ENCODE measurements at places on chromosomes 7 and 10.

- no peak for DNase-seq
These were observed 62.6 kb upstream of the C1GALT1 start for GRCh38 chr7:7119729-7120128.

DNA sequence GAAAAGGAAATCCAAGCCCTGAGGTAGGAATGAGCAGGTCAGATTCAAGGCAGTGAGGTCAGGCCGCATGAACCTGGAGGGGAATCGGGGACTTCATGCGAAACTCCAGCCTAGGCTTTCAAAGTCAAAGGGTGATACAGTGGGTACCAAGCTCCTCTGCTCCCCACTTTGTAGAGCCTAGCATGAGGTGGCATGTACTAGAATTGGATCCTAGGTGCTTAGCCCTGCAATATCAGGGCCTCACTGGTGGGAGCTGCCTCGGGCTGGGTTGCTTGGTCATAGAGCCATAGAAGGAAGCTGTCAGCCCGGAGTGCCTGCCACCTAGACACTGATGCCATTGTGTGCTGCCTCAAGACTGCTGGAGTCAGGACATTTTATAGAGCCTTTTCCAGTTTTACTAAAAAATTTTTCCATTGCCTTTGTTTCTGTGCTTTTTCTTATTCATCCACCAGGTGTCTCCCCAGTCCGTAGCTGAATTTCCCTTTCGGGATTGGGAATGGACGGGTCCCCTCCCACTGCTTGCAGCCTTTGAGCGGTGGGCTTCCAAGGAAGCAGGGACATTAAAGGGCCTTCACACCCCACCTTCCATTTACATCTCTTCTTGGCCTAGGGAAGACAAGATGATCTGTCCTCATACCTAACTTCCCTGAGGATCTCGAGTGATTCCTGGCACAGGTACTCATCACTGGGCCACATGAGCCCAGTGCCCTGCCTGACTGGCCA, 5.5 kb upstream of the LZTS2 start:
- no peak for DNase-seq

- DNase-seq: peak; percentile 32
These were observed 134.1 kb upstream of the GDF10 start for GRCh38 chr10:47165711-47166404.

DNA sequence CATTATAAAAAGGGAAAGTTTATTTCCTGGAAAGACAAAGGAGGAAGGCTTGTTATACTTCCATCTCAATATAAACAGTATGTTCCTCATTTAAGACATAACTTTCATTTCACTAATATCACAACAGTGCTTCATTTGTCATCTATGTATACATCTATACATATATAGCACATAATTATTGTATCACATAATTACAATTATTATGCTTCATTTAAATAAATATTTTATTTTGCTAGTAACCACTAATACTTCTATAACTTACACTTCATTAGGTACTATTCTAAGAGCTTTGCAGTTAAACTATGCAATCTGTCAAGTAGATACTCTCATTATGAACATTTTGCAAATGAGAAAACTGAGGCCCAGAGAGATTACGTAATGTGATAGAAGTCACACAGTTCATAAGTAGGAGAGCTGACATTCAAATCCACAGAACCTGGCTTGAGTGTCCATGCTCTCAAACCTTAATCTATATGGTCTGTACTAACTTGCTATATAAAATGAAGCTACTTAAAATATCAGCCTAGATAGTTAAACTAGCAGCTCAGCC, 86.5 kb downstream of the PPP1R3A start:
- DNase-seq: no peak

- DNase-seq: no peak
These were observed 1177.4 kb downstream of the SORCS1 start for GRCh38 chr10:105986912-105987635.

DNA sequence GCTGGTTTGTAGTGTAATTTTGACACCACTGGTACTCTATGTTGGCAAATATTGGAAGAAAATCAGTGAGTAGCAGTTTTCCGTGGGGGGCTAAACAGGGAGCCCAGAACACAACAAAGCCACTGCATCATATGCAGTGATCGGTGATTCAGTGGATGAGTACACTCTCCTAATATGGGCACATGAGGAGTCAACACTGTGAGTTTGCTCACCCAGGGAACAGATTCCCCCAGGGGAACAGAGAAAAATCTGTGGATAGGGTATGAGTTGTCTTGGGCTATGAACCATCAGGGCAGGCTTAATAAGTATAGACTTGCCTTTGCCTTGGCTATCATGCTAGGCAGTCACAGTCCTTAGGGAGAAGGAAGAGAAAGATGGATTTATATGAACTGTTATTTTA, 227.7 kb upstream of the SEMA3E start:
- no peak for DNase-seq

DNA sequence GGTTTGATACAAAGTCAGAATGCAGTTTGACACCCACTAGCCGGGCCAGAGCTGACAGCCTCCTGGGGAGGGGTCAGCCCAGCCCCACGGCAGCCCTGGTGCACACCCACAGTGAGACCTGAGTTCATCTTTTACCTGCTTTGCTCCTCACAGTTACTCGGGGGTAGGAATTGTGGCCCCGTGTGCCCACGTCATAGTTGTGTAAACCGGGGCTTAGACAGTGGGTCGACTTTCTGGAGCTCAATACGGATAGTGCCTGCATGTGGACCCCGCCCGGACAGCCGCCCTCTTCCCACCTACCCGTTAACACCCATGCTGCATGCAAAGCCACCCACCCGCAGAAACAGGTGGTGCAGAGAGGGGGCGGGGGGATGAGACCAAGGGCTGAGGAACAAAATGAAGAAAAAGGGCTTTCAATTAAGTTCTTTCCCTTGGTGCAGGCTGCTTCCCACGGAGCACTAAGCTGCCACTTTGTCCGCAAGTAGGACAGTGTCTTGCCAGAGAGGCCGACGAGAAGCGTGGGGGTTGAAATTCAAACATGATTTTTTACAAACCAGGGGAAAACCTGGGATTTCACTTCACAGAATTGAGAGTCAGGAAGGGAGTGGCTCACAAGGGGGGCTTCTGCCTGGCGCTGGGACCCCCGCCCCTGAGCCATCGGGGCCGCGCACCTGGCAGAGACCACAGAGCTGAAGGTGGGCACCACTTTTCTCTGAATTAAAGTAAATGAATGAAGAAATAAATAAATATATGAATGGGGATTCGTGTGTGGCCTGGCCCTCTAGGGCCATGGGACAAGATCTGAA, 24.6 kb upstream of the FOXL3 start:
- DNase-seq: no peak

DNA sequence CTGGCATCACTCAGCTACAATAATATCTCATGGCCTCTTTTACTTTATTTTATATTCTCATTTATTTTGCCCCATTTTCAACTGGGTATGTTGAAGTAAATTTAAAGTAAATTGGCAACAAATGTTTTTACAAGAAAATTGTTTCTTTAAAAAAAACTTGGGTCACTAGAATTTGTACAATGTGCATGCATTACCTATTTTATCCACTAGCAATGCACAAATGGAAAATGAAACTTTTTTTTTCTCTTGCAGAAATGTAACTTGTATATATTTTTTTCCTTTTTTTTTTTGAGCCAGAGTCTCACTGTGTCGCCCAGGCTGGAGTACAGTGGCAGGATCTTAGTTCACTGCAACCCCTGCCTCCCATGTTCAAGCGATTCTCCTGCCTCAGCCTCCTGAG, 10.3 kb upstream of the H2AZ2 start:
- no peak for DNase-seq

DNA sequence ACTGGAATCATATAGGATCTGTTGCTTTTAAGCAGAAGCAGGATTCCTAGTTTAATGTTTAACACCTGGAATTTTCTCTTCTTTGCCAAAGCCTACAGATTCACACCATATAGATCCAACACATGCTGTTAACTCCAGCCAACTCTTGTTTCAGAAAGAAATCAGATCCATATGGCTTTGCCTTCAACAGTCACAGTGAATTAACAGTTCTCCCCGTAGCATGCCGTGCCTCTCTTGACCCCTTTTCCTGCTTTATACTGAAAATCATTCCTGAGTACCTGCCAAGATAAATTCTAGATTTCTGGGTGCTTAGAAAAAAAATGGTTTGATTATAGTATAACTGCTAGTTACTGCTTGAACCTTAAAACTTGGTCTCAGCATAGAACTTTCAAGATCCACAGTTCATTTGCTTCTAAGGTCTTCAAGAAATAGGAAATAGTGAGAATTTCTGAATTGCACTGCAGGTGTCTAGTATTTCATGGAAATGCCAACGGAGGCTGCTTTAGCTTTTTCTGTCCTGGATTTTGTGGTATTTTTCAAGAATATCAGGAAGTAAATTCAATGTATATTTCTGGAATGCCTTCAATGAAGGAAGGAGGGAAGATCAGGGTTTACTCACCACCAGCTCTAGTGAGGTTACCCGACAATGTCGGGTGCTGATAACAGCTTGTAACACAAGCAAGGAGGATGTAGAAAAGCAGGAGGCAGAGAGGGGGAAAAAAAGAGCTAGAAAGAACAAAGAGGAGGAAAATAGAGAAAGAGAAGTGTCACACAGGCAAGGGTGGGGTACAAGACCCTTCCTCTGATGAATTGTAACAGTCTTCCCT, 6.6 kb downstream of the AASS start:
- DNase-seq: no peak

- DNase-seq: no peak
These were observed 43.5 kb downstream of the VTI1A start for GRCh38 chr10:112490545-112490944.

GRCh38 chr7:41858201-41858600, 155.3 kb upstream of the INHBA start:
- DNase-seq: no peak

DNA sequence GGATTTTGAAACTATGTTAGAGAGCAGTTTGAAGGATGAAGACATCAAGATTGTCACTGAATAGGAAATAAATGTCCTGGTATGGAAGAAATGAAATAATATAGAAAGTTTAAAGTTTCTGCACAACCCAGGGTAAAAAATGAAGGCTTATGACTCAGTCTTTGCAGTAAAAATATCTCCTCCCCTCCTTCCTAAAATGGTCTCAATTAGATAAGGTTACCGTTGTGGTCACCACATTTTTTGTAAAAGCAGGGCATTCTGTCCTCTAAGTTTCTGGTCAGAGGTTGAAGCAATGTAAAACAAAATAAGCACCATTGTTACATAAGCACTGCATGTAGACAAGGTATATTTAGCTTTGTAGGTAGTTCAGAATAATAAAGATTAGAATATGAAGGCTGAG, 403.5 kb downstream of the SUGCT start:
- no peak for DNase-seq

DNA sequence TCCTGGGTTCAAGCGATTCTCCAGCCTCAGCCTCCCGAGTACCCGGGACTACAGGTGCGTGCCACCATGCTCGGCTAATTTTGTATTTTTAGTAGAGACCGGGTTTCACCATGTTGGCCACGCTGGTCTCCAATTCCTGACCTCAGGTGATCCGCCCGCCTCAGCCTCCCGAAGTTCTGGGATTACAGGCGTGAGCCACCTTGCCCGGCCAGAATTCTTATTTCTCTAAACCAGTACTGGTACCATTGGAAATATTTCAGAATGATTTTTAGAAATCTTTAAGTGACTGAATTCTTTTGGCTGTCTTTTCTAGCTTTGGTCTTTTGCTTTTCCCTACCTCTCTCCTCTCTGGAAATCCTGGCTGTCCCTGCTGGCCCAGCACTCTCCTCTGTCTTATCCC, 2.8 kb downstream of the GNAI1 start:
- DNase-seq: no peak

GRCh38 chr7:47991741-47992311, 12.4 kb upstream of the HUS1 start:
- peak; percentile 90 for DNase-seq

DNA sequence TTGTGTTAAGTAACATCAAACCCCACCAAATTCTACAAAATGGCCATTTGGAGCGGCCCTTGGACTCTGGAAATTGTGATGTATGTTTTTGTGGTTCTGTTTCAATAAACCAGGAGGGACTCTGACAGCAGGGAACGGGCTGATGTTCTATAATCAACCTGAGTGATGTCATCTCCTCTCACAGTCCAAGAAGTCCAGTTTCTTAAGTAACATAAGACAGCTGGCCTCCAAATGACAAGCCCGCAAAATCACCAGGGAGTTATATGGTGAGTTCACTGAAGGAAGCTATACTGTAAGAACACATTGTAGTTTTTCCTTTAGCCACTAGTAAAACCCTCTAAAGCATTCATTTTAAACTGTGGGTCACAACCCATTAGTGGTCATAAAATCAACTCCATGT, 34.0 kb downstream of the GOT1 start:
- no peak for DNase-seq

DNA sequence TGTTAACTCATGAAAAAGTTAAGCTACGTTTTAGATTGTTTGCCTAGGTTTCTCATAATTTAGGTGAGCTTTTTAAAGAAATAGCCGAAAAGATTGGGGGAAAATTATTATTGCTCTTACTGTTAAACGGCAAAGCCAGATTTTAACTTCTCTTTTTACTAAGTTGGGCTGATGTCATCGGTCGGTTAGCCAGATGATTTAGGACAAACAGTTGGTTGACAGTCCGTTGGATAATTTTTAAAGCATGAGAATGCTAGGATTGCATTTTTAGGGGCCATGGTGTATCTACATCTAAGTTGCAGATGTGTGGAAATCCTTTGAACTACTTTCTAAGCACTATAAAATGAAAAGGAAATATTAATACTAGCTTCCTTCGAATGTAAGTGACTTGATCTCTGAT, 280.9 kb upstream of the AKR1E2 start:
- no peak for DNase-seq

GRCh38 chr7:131953184-131953583, 396.8 kb upstream of the PODXL start:
- DNase-seq: no peak

GRCh38 chr7:4549681-4550080, 132.4 kb upstream of the FOXK1 start:
- DNase-seq: no peak

GRCh38 chr10:47457826-47458225, 26.1 kb downstream of the ANXA8 start:
- no peak for DNase-seq

- no peak for DNase-seq
These were observed 38.4 kb downstream of the NT5C2 start for GRCh38 chr10:103154521-103155299.

DNA sequence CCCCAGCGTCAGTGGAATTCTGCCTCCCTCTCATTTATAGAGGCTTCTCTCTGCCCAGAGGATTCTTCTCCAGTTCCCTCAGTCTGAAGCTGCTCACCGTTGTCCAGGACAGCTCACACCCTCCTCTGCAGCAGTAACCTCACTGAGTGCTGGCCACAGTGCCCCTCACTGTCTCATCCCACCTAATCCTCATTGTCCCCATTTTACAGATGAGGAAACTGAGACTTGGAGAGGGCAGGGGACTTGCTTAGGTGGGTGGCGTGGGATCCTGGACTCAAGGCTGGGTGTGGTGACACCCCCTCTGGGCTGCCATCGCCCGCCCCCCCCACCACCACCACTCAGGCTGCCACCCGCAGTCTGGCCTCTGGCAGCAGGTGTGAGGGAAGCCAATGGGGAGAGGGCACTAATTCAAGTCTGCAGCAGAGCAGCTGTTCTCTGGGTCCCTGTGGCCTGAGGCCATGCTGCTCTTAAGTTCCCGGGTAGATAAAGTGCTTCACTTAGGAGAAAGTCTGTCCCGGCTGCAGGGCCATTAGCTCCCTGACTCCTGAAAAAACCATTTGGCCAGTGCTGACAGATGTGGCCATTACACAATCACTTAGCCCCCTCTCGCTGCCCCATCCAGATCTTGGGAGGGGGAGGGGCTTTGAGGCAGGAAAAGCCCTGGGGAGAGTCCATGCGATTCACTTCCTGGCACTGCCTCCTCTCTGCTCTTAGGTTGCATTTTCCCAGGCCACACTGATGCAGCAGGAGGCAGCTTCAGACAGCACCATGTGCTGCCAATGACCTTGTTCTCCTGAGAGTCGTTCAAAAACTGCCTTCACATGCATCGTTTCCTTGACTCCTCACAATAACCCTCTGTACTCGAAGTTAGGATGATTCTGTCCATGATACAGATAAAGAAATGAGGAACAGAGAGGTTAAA, 36.3 kb downstream of the DRGX start:
- no peak for DNase-seq

Data from CD4-positive, alpha-beta T cell treated with Interleukin-2 at 100 ng/mL for 4 hours (primary cell).